Astrocyte of the spinal cord (primary cell): ENCODE measurements at places on chromosomes 13 and 19.

DNA sequence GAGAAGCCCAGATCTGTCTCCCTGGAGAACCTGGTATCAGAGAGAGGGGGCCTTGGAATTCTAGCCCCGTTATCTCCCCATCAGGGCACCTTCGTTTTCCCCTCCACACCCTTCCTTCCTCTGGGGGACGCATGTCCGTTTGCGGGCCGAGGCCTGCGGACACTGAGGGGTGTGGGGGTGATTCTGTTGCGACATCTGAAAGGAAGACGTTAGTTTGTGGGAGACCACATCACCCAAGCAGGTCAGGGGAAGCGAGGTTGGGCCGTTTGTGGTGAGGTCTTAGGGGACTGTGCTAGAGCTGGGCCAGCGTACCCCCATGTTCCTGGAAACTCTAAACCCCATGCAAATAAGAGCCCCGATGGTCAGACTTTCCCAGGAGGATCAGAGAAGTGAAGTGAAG lies 3.7 kb upstream of the HSH2D start:
- no peak for DNase-seq

- no peak for DNase-seq
These were observed 479.1 kb downstream of the SUCLA2 start for GRCh38 chr13:47521890-47522487.

- DNase-seq, result no peak
These were observed 26.2 kb upstream of the LRCH1 start for GRCh38 chr13:46526740-46527139.

DNA sequence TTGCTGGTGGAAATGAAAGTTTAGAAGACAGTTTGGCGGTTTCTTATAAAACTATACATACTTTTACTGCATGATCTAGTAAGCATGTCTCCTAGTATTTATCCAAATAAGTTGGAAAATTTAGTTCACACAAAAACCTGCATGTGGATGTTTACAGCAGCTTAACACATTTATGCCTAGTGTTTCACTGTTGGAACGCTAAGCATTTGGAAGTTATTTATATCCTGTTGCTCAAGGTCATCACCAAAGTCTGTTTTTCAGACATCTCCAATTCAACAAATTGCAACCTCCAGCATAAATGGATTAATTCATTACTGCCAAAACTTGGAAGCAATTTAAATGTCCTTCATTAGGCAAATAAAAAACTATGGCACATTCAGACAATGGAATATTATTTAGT lies 461.8 kb downstream of the SUCLA2 start:
- no peak for DNase-seq

GRCh38 chr19:954672-955494 lies 29.0 kb downstream of the ARID3A start:
- no peak for DNase-seq

- no peak for DNase-seq
These were observed 254.6 kb downstream of the DCLK1 start for GRCh38 chr13:35876601-35877000.

DNA sequence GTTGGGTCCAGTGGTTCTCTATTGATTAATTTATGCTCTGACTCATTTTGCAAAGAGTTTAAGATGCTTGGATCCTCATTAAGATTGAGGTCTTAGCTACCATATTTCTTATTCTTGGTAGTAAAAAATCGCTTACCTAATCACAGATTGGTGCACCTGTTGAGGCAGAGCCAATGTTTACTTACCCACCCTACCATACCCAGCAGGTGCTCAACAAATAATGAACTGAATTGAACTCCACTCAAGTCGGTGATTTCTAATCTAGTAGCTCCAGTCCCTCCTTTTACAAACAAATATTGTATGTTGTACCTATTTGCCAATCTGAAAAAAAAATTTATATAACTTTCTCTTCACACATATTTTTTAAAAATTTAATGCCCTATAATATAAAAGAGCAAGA lies 361.0 kb downstream of the FGF14 start:
- DNase-seq, result no peak

DNA sequence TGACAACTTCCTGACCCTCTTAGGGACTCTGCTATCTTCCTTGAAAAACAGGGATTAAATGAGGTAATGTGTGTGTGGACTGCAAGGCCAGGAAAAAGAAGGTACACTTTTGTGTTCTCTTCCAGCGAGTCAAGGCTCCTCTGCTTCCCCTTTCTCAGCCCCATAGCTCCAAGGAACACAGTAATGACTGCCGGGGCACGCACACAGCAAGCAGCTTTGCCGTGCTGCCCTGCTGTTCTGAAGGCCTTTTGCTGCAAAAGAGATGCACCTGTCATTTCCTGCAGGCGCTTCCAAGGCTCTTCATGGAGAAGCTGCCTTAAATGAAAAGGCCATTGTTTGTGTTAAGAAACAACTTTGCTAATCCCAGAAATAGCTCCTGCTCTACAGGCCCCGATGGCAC lies 84.6 kb downstream of the CYSLTR2 start:
- DNase-seq, result no peak

DNA sequence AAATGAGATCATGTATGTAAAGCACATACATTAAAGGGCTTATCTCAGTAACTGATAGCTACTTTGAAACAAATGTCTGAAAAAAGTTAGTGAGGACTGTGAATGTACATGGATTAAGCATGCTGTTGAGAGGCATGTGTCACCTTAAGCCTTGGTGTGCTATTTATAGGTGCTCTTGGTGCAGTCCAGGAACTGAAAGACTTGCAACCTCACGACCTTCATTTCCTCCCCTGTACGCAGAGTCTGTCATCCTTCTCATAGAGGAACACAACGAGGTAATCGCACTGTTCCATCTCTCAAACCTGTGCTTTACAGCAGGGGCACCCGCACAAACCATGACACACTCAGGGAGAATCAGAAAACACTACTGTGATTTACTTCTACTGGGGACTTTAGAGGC lies 65.6 kb downstream of the UFM1 start:
- no peak for DNase-seq

GRCh38 chr19:33618884-33619283 lies 2.9 kb upstream of the CHST8 start:
- DNase-seq, result no peak

GRCh38 chr19:46976845-46977320 lies 42.8 kb upstream of the NPAS1 start:
- peak; percentile 57 for DNase-seq

DNA sequence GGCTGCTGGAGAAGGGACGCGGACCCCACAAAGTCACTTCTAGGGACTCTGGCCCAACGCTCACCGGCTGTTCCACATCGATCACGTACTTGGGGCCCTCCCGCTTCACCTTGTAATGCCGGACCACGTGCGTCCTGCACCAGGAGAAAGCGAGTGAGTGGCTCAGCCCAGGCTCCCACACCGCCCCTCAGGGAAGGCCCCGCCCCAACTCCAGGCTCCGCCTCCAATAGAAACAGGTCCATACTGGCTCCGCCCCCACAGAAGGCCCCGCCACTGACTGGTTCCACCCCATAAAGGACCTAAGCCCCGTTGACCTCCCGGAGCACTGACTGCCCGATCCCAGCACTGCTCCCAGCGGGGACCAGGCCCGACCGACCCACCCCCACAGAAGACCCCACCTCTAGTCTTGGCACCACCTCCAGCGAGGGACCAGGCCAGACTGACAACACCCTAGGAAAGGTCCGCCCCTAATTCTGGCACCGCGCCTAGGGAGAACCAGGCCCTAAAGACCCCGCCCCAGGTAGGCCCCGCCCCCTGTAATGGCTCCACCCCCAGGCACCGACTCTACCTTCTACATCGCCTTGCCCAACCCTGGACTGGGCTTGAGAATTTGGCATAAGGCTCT lies 11.3 kb downstream of the STAP2 start:
- DNase-seq, result peak; percentile 63
